ENCODE measurements at places on chromosomes 12 and 14.

- no peak for DNase-seq
Measured at GRCh38 chr12:109286652-109287051, 22.4 kb downstream of the FOXN4 start.

DNA sequence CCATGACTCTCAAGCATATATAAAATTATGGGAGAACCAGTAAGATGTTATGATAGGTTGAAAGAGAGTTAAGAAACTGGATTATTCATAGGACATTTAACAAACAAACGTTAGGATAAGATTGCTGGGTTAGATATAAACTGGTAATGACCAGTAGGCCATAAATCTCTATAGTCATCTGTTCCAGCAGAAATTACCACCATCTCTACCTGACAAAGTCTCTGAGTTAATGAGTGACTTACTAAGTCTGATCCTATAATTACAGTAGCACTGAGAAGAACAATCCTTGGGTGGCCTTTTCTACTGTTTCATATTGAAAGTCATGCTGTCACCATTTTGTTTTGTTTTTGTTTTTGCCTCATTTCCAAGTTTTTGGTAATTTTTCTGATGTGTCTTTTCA is 136.9 kb upstream of the CNOT2 start:
- no peak for DNase-seq

DNA sequence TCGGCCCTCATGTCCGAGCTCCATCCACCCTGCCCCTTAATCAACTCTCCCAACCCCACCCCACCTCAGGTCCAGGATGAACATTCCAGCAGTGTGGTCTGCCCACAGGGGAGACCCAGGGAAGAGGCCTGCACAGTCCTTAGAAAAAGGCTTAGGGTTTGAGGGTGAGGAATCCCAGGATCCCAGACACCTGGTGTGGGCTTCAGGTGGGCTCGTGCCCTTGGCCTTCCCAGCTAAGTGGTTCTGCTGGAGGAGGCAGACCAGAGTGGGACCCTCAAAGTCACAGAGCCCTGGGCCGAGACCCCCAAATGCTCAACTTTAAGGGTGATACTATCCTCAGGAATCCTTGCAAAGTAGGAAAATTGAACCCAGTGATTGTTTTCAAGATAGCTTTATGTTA is 25.4 kb upstream of the PPP2R5C start:
- no peak for DNase-seq

DNA sequence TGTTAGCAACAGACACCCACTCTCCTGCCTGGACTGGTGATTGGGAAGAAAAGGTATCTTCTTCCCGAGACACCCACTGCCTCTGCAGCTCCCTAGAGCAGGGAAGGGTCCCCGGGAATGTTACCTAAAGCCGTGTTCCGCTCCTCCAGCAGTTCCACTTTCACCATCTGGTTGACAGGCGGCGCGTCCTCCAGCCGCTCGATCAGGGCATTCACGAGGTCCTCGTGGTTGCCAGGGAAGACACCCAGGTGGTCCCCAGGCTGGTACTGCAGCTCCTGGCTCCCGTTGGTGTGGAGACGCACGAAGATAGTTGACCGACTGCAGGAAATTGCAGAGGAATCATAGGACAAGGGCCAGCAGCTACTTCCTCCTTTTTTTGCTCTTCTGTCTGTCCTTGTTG is 44.2 kb upstream of the FBXO21 start:
- DNase-seq = no peak

- no peak for DNase-seq
Measured at GRCh38 chr14:69270795-69271708, 11.1 kb downstream of the GALNT16 start.

GRCh38 chr14:59126714-59127436 is 61.6 kb upstream of the DAAM1 start:
- no peak for DNase-seq

- no peak for DNase-seq
Measured at GRCh38 chr12:108519558-108519957, 4.5 kb downstream of the FICD start.

DNA sequence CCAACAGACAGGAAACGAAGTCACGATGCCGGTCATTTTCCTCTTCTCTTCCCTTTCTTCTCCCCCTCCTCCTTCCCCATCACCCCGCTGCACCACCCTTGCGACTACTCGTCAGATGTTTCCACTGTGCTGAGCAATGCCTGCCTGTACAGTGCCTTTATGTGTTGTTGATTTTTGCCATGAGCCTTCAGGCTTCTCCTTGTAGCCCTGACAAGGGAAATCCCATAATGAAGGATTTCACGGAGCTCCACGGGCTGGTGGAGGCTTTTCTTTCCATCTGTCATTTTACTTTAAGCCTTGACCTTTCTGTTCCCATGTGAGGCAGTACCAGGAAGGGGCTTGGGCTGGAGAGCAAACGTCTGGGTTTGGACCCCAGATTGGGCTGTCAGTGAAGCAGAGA is 28.7 kb upstream of the CCND2 start:
- no peak for DNase-seq

- DNase-seq = no peak
Measured at GRCh38 chr12:2902272-2902880, 11.7 kb downstream of the TULP3 start.

DNA sequence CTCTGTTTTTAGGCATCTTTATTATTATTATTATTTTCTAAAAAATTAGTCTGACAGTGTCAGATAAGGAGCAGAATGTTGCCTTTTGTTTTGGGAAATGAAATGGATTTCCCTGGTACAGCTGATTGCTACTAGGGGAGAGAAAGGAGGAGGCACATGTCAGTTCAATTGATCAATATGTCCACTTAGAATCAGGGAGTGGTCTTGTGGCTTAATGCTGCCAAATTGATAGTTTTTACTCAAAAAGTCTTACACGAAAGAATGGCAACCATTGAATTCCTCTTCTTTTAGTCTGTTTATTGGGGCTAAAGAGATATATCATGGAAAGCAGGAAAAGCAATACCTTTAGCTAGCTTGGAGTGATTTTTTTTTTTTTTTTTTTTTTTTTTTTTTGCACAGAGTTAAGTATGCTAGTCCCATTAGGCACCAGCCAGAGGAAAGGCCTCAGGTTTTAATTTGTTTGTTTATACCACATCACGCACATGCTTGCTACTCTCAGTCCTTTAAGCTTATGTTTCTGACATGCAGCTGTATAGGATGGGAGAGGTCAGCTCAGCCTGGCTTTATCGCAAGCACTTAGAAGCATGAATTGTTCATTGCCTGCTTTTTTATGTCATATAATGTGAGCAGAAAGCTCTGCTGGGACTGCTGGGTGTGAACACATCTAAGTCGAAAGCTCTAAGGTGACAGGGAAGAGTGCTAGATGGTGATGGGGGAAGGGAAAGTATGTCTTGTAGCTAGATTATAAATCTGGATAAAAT is 1.4 kb downstream of the AKAP6 start:
- no peak for DNase-seq

- DNase-seq = peak; percentile 10
Measured at GRCh38 chr14:100640471-100641273, 53.5 kb upstream of the BEGAIN start.

DNA sequence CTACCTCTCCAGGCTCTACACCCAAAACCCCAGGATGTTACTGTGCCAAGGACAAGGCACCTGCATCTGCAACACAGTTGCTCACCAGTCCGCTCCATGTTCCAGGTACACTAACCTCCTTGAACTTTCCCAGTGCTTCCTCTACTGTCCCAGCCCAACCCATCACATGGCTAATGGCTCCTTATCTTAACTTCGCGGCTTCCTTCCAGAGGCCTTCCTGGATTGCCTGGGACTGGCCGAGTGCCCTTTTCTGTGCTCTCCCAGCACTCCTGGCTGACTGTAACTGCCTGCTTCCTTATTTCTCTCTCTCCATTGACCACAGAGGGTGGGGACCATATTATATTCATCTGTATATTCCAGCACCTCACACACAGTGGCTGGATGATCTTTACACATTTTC is 20.9 kb downstream of the POMT2 start:
- DNase-seq = no peak

DNA sequence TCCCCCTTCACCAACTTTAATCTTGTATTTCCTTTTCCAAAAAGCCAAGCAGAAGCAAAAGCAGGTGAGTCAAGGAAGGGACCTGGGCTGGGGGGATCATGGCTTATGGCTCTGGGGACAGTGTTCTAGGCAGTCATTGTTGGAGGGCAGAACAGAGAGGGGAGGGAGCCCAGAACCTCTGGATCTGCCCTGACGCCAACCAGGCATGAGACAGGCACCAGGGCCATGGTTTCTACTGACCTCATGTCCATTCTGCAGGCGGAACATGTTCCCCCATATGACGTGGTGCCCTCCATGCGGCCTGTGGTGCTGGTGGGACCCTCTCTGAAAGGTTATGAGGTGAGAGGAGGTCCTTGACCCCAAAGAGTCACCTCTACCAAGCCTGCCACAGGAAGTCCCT is 6.6 kb downstream of the CACNB3 start:
- DNase-seq = no peak

GRCh38 chr14:95511687-95512086 is 4.8 kb downstream of the SYNE3 start:
- no peak for DNase-seq

GRCh38 chr12:111532751-111533150 is 66.4 kb downstream of the ATXN2 start:
- DNase-seq = no peak

GRCh38 chr14:103563226-103563620 is 463 bp downstream of the COA8 start:
- peak; percentile 33 for DNase-seq

DNA sequence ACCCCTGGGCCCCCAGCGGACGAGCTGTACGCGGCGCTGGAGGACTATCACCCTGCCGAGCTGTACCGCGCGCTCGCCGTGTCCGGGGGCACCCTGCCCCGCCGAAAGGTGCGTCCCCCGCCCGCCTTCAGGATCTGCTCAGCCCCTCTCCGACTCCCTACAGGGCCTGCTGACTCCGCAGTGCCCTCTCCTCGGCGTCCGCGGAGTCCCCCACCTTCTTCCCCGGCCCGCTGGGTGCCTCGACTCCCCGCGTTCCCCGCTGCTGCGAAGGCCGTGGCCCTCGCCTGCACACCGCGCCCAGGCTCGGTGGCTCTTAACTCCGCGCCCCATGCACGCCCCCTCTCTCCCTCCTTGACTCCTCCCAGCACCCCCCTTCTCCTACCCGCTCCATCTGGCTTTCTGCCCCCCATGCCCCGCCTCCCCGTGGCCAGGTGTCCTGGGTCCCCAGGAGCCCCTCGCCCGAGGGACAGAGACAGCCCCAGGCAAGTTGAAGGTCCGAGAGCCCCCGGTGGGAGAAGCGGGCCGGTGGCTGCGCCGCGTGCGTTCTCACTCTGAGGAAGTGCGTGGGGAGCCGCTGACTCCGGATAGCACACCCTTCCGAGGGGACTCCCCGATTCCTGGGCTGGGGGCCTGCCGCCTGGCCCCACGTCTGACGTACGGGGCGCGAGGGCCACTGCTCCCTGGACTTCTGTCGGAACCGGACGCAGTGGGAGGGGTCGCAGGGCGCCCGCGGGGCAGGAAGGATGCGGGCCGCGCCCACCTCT is 594 bp downstream of the TAMALIN start:
- peak; percentile 50 for DNase-seq

GRCh38 chr12:133165776-133166175 is 15.5 kb upstream of the ZNF268 start:
- no peak for DNase-seq

GRCh38 chr12:96811083-96811482 is 96.0 kb upstream of the NEDD1 start:
- DNase-seq = no peak

DNA sequence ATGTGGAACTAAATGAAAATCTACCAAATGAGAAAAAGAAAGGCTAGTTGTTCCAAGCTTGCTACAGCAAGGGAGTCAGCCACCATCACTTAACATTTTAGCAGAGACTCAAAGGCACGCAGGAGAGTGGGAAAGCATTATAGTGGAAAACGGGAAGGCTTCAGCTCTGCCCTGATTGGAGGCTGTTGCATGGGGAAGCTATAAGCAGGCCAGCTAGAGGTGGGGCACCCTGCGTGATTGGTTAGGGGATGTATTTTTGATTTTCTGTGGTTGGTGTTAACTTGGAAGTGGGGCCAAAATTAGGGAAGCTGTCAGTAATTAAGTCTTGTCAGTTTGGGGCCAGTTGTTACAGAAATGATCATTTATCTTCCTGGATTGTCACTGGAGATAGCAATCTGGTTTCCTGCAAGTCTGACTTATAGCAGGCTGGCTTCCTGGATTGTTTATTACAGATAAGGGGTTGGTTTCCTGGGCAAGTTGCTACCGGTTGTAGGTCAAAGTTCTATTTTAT is 93.9 kb downstream of the FAR2 start:
- no peak for DNase-seq

DNA sequence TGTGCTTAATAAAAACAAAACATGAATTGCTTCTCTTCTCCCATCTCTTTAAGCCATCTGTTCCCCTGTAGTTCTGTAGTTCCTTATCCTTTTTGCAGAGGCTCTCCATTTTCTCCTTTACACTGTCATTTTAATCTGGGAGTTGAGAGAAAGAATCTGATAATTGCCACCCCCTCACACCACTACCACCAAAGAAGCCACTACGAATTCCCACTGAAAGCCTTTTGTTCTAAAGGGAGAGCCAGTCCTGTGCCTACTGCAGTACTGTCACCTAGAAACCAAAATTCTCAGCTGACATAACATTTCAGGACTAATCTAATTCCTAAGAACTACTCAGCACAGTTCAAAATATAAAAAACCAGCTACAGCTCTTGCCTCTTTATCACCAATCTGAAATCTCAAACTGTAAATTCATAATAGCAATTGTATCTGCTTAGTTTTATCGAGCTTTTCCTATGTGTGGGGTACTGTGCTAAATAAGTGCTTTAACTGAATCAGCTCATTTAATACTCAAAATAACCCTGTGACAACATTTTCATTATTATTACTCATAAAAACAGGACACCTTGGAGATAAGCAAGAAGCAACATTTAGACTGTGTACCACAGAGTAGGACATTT is 72.4 kb downstream of the SPPL3 start:
- no peak for DNase-seq

GRCh38 chr14:75689012-75689411 is 28.0 kb downstream of the TTLL5 start:
- no peak for DNase-seq

DNA sequence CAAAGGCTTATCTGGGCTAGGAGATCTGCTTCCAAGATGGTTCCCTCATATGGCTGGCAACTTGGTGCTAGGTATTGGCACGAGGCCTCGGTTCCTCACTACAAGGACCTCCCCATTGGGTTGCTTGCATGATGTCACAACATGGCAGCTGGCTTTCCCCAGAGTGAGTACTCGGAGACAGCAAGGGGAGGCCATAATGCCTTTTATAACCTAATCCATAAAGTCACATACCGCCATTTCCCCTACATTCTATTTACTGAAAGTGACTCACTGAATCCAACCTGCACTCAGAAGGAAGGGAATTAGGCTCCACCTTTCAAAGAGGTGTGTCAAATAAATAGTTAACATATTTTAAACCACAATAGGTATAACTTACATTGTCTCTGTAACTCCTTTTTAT is 130.9 kb downstream of the SAMD4A start:
- no peak for DNase-seq

- no peak for DNase-seq
Measured at GRCh38 chr12:39065455-39065854, 160.1 kb upstream of the CPNE8 start.

DNA sequence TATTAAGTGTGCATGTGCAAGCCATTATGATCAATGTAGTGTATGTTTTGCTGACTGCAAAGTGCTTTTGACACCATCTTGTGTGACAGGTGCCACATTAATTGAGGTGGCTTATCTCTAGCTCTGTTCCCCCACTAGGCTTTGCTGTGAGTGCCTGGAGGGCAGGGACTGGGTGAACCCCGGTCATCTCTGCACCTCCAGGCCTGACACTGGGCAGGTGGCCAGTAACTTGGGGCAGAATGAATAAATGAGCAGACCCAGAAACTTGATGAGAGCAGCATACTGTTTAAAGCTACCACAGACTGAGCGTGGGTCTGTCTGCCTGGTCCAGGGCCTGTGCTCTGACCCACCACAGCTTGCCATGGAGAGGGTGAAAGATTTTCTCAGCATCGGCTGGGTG is 151.6 kb downstream of the CALM1 start:
- DNase-seq = no peak
